SW 1271 (cell line): ENCODE measurements at places on chromosomes 2 and 18.

- no peak for DNase-seq
Observed at GRCh38 chr2:49935449-49935848, 781.1 kb upstream of the FSHR start.

- DNase-seq = no peak
Observed at GRCh38 chr2:70894765-70895164, 40.9 kb upstream of the ATP6V1B1 start.

- no peak for DNase-seq
Observed at GRCh38 chr2:195601361-195601760, 55.7 kb upstream of the SLC39A10 start.

DNA sequence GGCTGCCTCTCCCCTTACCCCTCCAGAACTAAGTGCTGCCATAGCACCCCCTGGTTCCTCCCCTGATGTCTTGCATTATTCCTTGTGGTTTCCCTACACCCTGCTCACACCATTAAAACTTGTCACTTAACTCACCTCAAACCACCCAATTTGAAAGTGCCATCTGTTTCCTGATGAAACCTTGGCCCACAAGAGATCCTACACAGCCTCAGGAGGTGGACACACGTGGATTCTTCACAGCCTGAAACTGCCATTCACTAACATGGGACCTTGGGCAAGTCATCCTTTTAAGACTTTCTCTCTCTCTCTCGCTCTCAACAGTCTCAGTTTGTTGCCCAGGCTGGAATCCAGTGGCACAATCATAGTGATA is 27.5 kb upstream of the FAM124B start:
- no peak for DNase-seq

DNA sequence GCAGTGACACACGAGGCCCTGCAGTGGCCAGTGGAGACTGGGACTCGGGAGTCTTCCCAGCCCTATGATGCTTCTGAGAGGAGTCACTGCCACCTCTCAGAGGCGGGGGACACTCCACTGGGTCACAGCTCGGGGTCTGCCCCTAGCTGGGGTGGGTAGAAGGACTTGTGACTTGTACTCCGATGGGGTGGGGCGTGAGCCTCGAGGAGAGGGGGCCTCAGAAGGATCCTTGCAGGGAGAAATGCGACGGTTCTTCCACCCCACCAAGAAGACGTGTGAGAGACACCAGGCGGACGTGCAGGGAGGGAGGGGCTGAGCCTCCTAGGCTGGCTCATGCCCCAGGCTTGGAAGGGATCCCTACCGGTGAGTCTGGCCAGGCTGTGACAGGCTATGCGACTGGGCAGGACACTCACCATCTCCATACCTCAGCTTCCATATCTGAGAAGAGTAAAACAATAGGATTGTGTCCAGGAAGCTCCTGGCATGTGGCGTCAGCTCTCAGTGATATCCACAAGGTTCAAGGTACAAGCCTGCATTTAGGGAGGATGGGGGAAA is 11.1 kb upstream of the OTOS start:
- no peak for DNase-seq
